ENCODE measurements at places on chromosomes 2 and 18.

DNA sequence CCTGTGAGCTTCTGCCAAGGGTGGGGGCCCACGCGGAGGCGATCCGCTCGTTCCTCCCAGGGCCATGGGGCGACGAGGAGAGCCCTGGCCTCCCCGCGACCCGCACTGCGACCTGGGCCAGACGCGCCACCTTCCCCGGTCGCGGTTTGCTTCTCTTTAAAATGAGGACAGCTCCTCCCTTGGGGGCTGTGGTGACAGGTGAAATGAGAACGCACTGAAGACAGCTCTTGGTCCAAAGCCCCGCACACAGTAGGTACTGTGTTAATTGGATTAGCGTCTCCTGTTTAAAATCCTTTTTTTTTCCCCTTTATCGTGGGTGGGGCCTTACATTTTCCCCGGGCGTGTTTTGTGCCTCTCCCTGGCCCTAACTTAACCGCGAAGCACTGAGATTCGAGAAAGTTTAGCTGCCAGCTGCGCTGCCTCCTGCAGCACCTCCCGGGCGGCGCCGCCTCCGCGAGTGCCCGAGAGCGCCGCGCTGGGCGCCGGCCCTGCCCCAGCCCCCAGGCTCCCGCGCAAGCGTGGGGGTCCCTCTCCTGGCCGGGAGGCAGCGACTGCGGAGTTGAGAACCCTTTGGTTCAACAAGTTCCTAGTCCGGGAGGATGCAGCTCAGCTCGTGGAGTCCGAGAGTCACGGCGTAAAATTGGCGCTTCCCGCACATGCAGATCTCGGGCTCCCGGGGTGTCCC lies 1.1 kb downstream of the HPCAL1 start:
- DNase-seq: peak; percentile 49

- DNase-seq: no peak
Measured at GRCh38 chr18:9973470-9973869, 59.7 kb downstream of the VAPA start.

DNA sequence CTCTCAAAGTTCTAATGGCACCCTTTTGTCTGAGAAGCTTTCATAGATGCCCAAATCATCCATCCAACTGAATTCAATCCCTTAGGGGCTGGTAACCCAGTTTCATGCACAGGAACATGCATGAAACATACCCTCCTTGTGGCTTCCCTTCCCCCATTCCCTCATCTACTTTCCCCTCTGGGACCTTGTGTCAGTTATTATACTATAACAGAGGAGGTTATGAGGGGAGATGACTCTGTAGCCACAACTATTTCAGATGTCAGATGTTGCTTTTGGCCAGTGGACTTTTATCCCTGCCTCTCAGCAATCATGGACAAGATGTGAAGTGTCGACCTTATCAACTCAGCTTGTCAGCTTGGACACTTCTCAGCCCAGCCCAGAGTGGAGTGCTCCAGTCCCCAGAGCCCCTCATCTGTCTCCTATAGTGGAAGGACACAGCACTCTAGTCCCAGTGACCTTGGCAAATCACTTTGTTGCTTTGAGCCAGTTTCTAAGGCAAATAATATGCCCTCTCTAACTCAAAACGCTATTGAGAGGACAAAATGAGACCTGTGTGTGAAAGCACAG lies 8.4 kb downstream of the DHRS9 start:
- DNase-seq: no peak

DNA sequence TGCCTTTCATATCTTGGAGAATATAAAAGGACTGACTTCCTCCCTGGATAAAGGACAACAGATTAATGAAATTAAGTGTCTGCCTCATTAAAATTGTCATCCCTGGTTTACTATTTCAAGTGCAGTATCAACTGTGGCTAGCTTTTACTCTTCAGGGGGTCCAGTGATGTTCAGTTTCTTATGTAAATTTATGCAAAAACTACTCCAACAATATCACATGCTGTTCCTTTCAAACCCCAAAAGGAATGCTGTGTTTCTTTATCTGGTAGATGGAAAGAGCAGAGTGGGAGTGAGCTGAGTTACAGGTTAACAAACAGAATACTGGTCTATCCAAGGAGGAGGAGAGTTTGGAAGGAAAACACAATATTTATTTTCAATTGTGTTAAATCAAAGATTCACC lies 283.7 kb upstream of the VWC2L start:
- DNase-seq: no peak

GRCh38 chr2:200184748-200185627 lies 121.5 kb upstream of the SPATS2L start:
- DNase-seq: no peak

- no peak for DNase-seq
Measured at GRCh38 chr18:60090170-60090569, 190.4 kb downstream of the PMAIP1 start.

GRCh38 chr2:222214885-222215284 lies 83.9 kb downstream of the PAX3 start:
- no peak for DNase-seq

DNA sequence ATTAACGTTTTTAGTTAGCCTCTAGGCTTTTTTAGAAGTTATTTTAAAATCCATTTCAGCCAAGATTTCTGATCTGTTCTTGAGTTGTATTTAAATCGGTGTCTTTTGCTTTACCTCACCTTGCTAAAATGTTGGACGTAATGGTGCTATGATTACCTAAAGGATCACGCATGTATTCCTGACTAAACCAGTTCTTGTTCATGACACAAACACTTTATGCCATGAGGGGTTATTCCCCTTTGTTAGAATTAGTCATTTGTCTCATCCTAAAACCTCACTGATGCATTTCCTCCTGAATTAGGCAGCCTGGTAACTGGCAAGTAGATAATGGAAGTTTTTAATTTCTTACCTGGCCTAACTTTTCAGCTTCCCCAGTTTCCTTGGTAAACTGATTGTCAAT lies 185.4 kb upstream of the TANK start:
- no peak for DNase-seq

GRCh38 chr2:109148117-109148746 lies 19.2 kb downstream of the SH3RF3 start:
- no peak for DNase-seq

GRCh38 chr2:129731907-129732629 lies 247.4 kb upstream of the RAB6C start:
- no peak for DNase-seq

- DNase-seq: no peak
Measured at GRCh38 chr2:57544624-57545023, 502.0 kb upstream of the VRK2 start.

DNA sequence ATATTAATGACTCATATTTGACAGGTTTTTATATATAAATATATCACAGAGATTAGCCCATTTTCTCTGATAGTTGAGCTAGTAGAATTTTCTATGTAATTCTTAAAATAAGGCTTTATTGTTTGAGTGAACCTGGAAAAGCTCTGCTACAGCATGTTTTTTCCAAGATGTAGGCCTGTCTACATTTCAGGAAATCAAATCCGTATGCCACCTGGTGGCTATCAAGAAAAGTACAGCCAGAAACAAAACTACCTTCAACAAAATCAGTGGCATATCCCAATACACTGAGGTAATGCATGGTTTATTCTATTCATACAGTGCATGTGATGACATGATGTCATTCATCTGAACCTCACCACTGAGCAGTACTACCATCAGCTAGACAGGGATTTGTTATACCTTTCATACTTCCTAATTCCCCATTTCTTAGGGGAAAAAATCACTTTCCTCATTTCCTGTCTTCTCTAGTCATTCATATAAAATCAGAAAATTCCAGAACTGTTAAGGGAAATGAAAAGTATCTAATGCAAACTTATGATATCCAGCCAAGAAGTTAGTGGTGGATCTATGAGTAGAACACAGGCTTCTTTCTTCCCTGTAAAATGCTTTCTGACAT lies 310.4 kb upstream of the SYT4 start:
- no peak for DNase-seq

- no peak for DNase-seq
Measured at GRCh38 chr2:42562474-42563144, 5.8 kb upstream of the MTA3 start.

- DNase-seq: no peak
Measured at GRCh38 chr18:1806884-1807615, 764.3 kb downstream of the METTL4 start.

DNA sequence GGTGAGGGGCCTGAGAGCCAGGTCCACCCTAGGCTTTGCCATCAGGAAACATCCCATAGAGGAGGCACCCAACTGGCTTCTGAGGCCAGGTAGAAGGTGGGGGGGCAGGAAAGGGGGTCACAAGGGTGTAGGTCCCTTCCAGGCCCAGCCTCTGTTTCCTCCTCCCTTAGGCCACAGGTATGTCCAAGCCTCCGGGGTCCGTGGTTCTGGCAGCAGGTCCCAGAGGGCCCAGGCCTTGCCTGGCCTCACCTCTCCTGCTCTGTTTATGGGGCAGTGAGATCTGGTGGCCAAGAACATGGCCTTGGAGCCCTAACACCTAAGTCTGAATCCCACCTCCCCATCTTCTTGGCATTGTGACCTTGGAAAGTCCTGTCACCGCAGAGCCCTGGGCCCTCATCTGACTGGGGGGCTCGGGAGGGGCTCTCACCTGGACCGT lies 21.6 kb upstream of the GPR17 start:
- DNase-seq: no peak

- DNase-seq: no peak
Measured at GRCh38 chr2:37583402-37583801, 88.0 kb downstream of the CDC42EP3 start.

GRCh38 chr2:167572883-167573619 lies 674.3 kb downstream of the STK39 start:
- no peak for DNase-seq

DNA sequence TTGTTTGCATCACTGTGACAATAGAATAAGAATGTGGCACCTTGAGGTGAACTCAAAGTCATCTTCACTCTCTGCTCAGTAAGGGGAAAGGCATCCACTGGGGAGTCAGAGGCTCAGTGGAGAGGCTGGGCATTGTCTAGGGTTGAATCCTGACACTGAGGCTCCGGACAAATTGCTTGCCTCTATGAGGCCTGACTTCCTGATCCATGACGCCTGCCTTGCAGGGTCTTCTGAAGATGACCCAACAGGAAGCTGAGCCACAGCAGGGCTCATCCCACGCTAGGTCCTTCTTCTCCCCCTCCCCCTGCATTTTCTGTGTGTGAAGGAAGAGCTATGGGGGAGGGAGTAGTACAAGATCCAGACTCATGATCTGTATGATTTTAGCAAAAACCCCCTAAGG lies 265.1 kb downstream of the SH3BP4 start:
- DNase-seq: no peak

GRCh38 chr2:177281400-177282180 lies 17.1 kb upstream of the NFE2L2 start:
- DNase-seq: no peak

- no peak for DNase-seq
Measured at GRCh38 chr2:223740679-223741078, 96.7 kb downstream of the AP1S3 start.

DNA sequence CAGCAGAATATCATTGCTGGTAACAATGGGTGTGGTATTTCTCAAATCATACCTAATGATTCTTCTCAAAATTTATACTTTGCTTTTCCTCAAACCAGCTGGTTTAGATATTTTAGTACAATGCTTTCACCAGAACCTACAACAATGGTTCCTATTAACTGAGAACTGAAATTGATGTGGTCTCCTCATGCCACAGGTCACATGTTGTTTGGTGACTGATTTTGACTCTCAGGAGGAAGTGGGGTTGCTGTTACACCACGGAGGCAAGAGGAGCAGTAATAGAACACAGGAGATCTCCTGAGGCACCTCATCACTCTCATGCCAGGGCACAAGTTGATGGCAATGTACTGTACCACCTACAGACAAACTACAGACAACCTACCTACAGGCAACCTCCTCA lies 3.0 kb upstream of the CEP68 start:
- no peak for DNase-seq

DNA sequence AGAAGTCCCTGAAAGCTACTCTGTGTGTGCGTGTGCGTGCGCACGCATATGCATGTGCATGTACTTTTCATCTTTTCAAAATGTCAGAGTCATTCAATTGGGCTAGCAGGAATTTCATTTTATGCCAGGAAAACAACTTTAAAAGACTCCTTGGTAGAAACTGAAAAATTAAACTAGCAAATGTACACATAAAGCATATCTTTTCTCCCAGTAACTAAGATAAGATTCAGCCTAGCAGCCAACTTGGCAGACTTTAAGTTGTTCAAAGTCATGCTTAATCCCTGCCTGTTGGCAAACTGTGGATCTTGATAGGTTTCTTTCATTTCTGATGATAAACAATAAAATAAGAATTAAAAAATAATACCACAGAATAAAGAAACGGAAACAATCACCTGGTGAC lies 1129.1 kb downstream of the LRP1B start:
- DNase-seq: no peak

DNA sequence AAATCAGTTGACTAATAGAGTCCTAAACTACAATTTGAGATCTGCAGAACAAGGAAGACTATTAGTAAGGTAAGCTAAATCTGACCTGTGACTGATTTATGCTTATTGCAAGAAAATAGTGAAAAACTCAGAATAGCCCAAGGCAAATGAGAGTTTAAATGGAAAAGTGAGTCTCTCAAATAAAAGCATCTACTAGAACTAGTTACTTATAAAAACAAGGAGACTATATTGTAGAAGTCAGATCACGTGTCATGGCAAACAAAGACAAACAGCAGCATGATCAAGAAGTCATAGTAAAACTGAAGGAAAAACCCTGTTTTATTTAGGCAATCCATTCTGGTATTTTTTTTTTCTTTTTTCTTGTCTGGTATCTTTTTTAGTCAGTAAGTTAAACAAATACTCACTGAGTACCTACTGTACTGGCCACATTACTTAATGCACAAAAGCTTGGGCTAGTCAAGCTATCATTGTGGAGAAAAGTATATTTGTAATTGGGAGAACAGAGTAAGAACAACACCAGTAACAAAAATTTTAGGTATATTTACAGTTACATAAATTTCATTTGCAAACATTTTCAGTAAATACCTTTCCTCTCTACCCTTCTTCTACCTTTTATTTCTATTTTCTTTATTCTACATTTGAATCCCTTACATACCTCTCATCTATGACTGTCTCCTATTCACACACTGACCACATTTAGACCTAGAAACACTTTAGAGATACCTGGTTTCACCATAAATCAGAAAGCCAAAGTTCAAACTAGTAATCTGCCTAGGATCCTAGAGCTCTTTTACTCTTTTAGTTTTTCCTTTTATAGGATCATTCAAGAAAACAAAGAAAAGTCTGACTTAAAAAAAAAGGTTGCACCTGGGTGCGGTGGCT lies 23.7 kb downstream of the CCDC88A start:
- no peak for DNase-seq

GRCh38 chr2:193776988-193777387 lies 1582.3 kb upstream of the TMEFF2 start:
- DNase-seq: no peak

DNA sequence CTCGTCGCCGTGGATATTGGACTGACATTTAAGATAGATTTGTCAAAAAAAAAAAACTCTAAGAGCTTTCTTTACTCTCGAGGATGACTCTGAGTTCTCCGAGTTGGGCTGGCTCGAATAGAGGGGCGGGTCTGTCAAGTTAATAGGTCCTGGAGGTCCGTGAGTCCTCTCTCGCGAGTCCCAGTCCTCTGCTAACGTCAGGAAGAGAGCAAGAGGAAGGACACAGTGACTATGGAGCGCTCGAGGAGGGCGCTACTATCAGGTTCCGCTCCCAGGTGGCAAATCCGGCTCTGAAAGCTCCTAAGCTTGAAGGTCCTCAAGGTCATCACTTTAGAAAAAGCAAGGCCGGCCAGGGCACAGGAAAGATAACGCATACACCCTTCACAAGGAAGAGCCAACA lies 404 bp upstream of the AKAIN1 start:
- DNase-seq: no peak
